ENCODE measurements at places on chromosomes 16 and 17. TPM values are rescaled to one million over a fixed set of nuclear protein-coding genes. Genes with fewer than 3 reads are reported as not detected.

The MT3 gene
- not detected for total RNA-seq

- DNase-seq: no peak
These were observed 648.5 kb upstream of the RBFOX1 start for GRCh38 chr16:6684076-6684673.

The IL21R gene
- 17.6 TPM for total RNA-seq

- DNase-seq: no peak
These were observed at the start of gene HAS3 for GRCh38 chr16:69105501-69106361. Gene HAS3, plus strand, starts transcription at chr16:69105653. Its CDS starts 3,743 bp downstream, at chr16:69109396.

- DNase-seq: no peak
These were observed 3.0 kb downstream of the DOC2B start for GRCh38 chr17:178292-179065.

The FBXW10B gene
- total RNA-seq: 0.78 TPM

DNA sequence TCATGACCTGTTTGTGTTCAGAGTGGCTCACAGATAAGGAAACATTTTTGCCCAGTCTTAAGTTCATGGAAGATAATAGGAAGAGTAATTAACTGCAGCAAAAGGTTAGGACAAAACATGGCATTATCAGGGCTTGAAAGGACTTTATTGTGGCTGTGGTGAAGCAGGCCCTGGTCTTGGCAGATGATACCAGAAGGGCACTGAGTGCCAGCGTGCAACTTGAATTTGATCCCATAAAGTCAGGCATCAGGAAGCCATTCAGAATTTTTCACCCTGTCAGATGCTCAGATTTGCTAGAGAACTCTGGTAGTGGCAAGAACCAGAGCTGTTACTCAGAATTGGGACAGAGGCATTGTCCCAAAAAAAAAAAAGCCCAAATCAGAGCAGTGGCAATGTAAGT lies 11.2 kb upstream of the COG7 start:
- no peak for DNase-seq

The MT1F gene
- total RNA-seq: 3.3 TPM

- no peak for DNase-seq
These were observed 4.8 kb downstream of the ARRB2 start for GRCh38 chr17:4715063-4715744.

- no peak for DNase-seq
These were observed 415.9 kb downstream of the CA10 start for GRCh38 chr17:51742571-51742970.

The CDRT15L2 gene
- total RNA-seq: not detected

DNA sequence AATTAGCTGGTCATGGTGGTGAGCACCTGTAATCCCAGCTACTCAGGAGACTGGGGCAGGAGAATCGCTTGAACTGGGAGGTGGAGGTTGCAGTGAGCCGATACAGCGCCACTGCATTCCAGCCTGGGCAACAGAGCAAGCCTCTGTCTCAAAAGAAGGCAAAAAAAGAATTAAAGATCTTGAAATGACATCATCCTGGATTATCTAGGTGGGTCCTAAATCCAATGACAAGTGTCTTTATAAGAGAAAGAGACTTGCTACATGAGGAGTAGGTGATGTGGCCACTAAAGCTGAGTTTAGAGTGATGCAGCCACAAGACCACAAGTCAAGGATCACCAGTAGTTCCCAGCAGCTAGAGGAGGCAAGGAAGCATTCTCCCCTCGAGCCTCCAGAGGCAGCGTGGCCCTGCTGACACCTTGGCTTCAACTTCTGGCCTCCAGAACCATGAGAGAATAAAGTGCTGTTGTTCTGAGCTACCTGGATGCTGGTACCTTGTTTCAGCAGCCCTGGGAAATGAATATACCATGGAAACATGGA lies 15.8 kb downstream of the CIITA start:
- DNase-seq: no peak

- DNase-seq: no peak
These were observed 29.0 kb downstream of the FCSK start for GRCh38 chr16:70483426-70483825.

DNA sequence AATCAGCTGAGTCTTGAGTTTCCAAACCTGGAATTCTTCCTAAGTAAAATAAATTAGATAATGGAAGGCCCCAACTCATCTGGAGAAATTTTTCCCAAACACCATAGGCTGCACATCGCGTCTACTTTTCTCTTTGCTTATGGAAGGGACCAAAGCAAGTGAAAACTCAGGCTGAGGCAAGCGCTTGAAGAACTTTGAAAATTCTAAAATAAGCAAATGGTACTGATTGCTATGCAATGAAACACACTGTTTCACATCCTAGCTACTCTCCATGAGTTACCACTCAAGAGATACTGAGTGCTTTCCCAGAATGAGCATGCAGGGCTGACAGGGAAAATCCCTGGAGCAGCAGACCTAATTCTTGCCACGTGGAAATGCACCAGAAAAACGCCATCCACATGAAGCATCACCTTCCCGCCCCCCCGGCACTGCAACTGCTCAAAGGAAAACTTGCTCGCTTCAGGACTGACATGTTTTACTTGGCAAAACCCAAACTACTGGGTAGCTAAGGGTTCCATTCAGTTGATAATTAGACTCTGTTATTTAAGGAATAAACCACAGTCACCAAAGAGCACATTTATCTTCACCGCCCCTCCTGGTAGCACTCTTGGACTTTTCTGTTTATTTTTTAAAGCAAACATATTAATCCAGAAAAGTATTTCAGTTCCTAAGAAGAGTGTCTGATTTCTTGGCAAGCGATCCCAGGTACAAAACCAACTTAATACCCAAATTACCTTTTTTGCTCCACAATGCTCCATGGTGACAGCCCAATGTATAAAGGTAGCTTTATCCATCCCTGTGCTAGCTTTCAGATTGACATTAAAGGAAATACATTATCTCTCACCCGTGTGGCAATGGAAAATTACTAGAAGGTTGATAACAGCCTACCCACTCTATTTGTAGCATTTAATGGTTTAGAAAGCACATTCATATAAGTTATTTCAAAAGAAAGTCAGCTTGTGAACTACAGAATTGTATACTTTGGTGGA lies 62.5 kb downstream of the WDR59 start:
- no peak for DNase-seq

GRCh38 chr17:83089328-83090132 lies 10.1 kb downstream of the METRNL start:
- no peak for DNase-seq

The HSD17B2 gene
- not detected for total RNA-seq

DNA sequence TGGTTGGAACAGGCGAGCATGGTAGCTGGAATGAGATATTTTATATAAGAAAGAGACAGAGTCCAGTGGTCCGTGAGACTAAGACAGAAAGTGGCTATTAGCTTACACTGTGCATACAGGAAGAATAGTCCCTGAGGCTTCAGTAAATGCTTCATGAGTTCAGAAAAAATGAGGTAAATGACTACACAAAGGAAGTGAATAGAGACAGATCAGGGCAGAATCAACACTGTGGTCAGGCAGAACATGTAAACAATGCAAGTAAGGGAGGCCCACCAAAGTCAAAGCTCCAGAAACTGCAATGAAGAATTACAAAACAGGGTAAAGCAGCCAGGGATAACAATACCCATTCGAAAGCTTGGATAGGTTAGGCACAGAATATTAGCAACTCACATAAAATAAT lies 4.8 kb downstream of the ABCA10 start:
- DNase-seq: no peak

DNA sequence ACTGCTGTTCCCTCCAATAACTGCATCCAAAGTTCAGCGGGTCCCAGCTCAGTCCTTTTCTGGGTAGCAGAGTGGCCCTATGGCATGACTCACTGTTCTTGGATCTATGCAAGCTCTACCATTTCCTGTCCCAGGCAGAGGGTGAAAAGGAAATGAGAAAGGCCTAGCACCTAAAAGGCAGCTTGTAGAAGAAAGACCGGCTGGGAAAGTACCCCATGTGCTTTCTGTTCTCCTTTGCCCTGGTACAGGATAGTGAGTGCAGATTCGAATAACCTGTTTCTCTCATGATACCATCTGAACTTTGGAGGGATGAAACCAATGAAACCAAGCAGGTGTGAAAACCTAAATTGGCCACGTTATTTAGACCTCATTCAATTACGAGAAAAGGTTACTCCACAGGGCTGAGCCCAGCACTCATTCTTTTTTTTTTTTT lies 12.7 kb upstream of the HASPIN start:
- DNase-seq: peak; percentile 40

The CHTF18 gene
- 21.1 TPM for total RNA-seq

- DNase-seq: no peak
These were observed 2032.8 kb downstream of the TP53TG3F start for GRCh38 chr16:35492225-35492624.

GRCh38 chr17:9700754-9701476 lies 55.6 kb downstream of the USP43 start:
- no peak for DNase-seq

- no peak for DNase-seq
These were observed 120.9 kb downstream of the CMIP start for GRCh38 chr16:81565321-81566028.

The NACA2 gene
- not detected for total RNA-seq

DNA sequence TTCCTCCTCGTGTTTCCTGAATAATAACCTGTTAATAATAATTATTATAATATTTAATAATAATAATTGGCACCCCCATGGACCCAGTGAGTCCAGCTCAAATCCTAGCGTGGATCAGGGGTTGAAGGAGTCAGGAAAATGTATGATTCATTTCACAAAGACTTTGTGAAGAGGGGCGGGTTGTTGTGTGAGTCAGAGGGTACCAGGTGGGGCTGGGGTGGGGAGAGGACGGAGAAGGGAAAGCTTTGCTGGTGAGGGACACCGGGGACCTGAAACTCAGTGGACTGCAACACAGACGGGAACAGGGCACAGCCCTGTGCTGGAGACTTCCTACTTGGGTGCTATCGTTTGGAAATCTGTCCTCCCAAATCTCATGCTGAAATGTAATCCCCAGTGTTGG lies 3.1 kb upstream of the ADORA2B start:
- no peak for DNase-seq
